ENCODE measurements at places on chromosomes 16 and 17. TPM values are rescaled to one million over a fixed set of nuclear protein-coding genes. Genes with fewer than 3 reads are reported as not detected.

The ABCA10 gene
- total RNA-seq: 5.2 TPM

The VTN gene
- total RNA-seq: 0.09 TPM

The PDILT gene
- not detected for total RNA-seq

The MYH1 gene
- not detected for total RNA-seq

The CA7 gene
- not detected for total RNA-seq

The AGRP gene
- not detected for total RNA-seq
